Muscle of leg (tissue), 16 donors: ENCODE measurements at places on chromosomes 6 and 20. TPM values are rescaled to one million over a fixed set of nuclear protein-coding genes. Genes with fewer than 3 reads are reported as not detected.

- DNase-seq = no peak
Observed at GRCh38 chr6:23584134-23584763, 541.8 kb upstream of the NRSN1 start.

DNA sequence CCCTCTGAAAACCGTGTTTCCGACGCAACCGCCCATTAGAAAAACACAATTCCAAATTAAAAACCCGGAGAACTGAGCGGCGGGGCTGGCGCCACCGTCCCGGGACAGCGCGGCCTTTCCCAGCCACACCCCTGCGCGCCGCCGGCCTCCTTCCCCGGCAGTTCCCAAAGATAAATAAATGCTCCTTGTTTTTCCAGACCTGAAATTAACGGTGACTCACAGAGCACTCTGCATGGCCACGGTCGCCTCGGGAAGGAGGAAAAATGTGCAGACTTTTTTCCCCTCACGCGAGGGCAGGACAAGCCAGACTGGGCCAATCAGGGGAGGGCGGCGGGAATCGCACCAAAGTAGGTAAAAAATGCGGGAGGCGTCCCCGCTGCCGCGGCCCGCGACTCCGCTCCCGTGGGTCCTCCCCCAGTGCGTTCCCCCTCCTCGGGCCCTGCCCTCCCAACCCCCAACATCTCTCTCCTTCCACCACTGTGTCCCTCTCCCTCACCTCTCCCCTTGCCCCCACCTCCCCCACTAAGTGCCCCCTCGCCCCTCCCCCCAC lies 828 bp upstream of the DSTN start:
- peak; percentile 93 for DNase-seq

DNA sequence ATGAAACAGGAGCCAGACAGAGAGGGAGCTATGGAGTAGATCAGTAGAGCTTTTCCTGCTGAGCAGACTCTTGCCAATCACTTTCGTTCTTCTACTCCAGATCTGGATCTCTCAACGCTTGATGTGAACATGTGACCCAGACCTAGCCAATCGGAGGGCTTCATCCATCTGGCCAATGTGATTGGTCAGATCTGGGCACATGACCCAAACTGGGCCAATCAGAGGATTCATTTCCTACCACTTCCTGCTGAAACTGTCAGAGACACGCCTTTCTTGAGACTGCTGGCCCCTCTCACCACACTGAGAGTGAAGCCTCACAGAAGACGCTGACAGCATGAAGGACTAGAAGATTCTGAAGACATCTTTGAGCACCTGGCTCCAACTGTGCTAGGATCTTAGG lies 44.2 kb upstream of the ZMYND8 start:
- no peak for DNase-seq

DNA sequence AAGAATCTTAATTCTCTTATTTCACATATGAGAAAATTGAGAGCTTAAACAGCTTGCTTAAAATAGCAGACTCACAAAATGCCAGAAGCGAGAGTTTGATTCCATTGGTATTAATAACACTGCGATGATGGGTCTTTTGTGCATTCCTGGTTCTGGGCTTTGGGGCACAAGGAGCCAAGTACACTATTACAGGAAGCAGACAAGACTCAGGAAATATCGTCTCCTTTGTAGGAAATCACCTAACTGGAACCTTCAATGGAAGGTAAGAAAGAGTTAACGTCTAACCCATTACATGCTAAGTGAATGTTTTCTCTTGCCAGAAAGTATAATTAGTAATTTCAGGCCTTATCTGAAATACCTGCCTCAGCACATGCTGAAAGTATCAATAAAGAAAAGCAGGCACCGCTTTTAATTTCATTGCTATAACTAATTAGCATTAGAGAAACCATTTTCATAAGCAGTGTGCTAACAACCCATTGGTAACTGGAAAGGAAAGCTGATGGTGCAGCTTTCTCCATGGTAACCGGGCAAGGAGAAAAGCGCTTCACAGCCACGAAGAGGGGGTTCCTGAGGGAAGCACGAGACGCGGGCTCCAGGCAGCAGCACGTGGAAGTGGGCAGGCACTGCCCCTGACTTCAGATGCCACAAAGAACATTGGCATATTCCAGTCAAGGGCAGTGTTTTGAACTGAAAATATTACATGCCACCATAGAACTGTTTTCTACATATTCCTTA lies 206.7 kb upstream of the AGPAT4 start:
- DNase-seq = peak; percentile 23

DNA sequence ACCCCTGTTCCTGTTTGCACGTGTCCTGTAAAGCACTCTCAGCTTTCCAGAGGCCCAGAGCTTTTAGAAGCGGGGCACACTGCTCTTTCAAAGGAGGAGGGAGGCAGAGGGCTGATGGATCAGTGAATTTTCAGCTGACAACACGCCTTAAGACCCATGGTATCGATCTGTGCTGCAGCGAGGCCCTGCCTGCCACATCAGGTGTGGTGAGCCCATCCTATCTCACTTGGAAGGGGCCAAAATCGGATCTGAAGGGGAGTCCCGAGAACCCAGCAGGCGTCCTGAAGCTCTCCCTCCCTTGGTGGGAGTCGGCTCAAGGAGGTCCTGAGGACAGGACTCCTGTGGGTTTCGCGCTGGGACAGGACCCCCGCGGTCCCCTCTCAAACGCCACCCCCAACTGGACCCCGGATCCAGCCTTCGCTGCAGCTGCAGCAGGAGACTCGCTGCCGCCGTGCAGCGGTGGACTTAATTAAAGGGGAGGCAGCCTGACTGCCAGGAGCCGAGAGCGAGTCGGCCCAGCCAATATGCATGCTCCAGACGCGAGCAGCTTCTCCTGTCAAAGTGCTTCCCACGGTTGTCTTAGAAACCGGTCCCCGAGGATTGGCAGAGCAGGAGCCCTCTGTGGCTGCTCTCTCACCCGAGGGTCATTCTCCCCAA lies 580.0 kb upstream of the ZNF337 start:
- DNase-seq = peak; percentile 4

GRCh38 chr6:6220718-6221117 lies 99.7 kb downstream of the F13A1 start:
- DNase-seq = no peak

DNA sequence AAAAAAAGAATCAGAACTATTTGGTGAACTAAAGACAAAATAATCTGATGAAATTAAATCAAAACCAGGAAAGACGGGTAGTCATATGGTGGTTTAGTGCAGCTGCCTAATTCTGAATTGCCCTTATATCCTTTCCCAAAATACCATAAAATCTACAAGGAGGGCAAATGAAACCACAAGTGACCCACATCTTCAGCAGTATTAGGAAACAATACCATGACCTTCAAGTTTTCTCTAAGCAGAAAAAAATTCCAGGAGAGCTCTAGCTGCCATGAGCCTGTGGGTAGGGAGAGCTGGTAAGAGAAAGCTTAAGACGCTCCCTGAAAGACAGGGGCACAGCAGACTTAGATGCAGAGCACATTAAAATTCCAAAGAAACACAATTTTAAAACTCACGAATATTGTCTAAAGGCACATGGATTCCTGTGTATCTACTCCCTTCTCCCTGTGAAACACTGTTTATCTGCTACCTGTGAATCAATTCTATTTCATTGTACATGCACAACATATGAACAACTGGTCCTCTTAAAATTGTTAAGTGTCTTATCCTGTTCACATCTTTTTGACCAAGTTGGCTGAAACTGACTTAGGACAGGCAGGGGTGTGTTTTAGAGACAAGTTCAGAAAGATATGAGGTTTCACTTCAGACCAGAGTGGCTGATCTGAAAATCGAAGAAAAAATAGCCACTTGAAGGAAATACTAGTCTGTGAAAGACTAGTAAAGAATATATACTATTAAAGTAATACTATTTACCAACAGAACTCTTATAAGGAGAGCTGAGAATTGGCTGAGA lies 153.6 kb upstream of the SHLD1 start:
- no peak for DNase-seq

DNA sequence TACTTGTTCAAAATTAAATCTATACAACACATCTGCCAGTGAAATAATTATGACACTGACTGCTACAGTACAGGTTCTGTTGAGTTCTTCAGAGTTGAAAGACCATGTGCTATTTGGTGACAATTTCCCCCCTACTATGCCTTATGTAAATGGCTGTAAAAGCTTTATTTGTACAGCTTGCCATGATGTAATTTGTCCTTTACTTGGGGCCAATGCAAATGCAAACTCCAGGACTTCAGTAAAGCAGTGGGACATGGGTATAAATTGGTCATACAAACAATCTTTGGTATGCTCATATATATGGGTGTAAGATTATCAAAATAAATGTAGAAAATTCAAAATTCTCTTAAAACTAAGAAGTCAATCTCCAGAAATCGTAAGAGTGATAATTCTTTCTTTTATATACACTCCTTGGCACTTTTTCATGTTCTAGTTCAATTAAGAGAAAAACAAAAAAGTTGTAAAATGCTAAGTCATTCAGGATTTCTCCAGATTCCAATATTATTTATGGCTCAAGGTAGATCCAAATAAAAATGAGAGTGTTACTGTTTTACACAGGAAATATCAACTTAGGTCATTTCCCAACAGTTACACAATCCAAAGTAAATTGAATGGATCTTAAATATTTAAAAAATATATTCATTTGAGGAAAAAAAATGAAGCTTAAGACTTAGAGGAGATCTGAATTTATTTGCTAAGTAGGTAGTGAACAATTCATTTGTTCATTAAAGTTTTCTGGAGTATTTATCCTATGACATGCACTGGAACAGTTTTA lies 1310.5 kb upstream of the CITED2 start:
- DNase-seq = no peak

DNA sequence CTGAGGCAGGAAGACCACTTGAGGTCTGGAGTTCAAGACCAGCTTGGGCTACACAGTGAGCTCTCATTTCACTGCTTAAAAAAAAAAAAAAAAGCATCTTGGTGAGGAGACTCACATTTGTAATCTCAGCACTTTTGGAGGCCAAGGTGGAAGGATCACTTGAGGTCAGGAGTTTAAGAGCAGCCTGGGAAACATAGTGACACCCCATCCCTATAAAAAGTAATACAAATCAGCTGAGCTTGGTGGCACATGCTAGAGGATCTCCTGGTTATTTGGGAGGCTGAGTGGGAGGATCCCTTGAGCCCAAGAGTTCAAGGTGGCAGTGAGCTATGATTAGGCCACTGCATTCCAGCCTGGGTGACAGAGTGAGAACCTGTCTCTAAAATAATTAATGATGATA lies 29.4 kb upstream of the SYNCRIP start:
- no peak for DNase-seq

- no peak for DNase-seq
Observed at GRCh38 chr20:32784369-32785080, 22.3 kb downstream of the DNMT3B start.

- DNase-seq = peak; percentile 4
Observed at GRCh38 chr6:28402197-28402596, 2.6 kb upstream of the ZSCAN12 start.

- DNase-seq = no peak
Observed at GRCh38 chr6:159461266-159461665, 231.8 kb downstream of the SOD2 start.

DNA sequence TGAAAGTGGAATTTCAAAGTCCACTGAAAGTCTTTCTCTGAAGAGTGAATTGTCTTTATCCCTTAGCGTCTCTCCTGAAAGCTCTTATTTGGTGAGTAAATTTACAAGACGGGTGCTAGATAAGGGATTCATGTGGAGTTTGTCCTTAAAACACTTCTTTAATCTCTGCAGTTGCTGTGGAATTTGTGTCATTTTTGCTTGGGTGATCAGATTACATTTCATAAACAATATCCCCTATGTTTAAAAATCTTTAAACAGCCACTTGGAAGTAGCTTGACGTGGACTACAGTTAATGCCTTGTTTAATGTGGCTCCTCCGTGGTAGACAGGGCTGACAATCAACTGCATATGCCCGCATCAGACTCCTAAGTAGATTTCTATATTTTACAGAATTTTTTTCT lies 175.4 kb upstream of the ZNF217 start:
- DNase-seq = no peak

DNA sequence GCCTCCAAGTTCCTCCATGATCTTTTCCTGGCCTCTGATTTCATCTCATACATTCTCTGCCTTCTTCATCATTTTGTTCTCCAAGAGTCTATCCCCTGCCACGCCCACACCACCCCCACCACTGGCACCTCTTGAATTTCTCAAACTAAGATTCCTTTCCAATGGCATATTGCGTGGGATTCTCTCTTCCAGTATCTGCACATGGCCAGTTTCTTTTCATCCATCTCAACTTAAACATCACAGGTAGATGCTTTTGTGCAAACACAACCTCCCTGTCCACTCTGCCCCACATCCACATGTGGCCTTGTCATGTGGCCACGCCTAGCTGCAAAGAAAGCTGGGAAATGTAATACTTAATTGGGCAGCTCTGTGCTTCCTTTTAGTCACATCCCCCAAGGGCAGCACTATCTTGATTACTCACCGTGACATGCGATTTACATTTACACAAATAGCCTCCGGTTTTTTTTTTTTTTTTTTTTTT lies 33.4 kb upstream of the ZMYND8 start:
- DNase-seq = no peak

DNA sequence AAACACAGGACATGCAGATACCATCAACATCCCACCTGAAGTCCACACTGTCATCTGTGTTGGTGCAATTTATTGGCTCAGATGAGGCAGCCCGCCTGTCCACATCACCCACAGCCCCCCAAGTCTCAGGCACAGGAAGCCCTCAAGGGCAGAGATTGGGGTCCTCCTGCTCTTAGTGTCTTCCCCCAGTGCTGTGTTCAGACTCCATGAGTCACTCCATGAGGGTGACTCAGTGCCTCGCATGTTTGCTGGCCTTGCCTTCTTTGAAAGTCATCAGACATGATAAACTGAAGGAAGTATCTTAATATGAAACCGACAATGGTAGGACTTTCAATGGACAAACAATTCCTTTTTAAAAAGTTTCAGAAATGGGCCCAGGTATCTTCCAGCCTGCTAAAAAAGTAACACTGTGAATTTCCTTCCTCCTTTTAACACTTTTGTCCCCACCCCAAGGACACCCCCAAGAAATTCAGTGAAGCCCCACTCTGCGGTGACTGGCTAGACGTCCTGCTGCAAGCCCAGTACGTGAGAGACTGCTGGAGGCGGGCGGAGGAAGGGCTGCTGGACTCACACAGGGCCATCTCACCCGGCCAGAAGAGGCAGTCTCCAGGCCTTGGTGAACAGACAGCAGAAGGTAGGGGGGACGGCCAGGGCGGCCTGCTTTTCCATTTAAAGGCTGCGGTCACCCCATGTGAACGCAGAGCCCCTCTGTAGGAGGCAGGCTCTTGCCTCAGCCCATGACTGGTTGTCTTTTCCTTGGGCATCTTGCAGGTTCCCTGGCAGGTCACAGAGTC lies 43.0 kb upstream of the KCNK16 start:
- DNase-seq = no peak

The TP53RK gene
- total RNA-seq = 10.3 TPM

The TDRD6 gene
- total RNA-seq = 0.22 TPM

The POM121L2 gene
- total RNA-seq = not detected

The MUCL3 gene
- not detected for total RNA-seq

The SCUBE3 gene
- total RNA-seq = 0.40 TPM

The PLN gene
- total RNA-seq = 3.9 TPM

The RSPO4 gene
- not detected for total RNA-seq

The HFE gene
- 3.1 TPM for total RNA-seq
